Progenitor cell of endocrine pancreas (in vitro differentiated cells): ENCODE measurements at places on chromosomes 5 and 9. TPM values are rescaled to one million over a fixed set of nuclear protein-coding genes. Genes with fewer than 3 reads are reported as not detected.

Gene NEURL1B
- total RNA-seq: 4.0 and 4.3 TPM in 2 replicates

Gene SPATA31A7
- not detected in 2 replicates for total RNA-seq

Gene ADAMTSL2
- 0.07 and 0.14 TPM in 2 replicates for total RNA-seq

Gene MEGF10
- total RNA-seq: 8.2 and 12.5 TPM in 2 replicates

Gene PPP3R2
- not detected in 2 replicates for total RNA-seq
